Activated T-helper 9 cell treated with anti-CD3 and anti-CD28 coated beads, Interleukin-2, amount 50 U/mL, for 16 hours (primary cell): ENCODE measurements at places on chromosomes 1 and 21.

GRCh38 chr1:109239409-109240068, 9.8 kb upstream of the CELSR2 start:
- no peak for DNase-seq

DNA sequence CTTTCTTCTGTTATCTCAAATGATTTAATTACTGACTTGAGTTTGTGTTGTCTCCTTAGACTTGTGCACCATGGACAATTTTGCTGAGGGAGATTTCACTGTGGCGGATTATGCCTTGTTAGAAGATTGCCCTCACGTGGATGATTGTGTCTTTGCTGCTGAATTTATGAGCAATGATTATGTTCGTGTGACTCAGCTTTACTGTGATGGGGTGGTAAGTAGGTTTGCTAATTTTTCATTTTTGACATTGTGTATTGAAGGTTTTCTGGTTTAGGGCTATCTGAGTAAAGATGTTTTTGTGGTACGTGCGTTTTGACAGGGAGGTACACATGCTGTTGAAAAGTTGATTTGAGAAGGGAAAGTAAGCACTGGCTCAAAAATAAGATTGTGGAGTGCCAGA, 14.1 kb downstream of the TTC3 start:
- DNase-seq = no peak

DNA sequence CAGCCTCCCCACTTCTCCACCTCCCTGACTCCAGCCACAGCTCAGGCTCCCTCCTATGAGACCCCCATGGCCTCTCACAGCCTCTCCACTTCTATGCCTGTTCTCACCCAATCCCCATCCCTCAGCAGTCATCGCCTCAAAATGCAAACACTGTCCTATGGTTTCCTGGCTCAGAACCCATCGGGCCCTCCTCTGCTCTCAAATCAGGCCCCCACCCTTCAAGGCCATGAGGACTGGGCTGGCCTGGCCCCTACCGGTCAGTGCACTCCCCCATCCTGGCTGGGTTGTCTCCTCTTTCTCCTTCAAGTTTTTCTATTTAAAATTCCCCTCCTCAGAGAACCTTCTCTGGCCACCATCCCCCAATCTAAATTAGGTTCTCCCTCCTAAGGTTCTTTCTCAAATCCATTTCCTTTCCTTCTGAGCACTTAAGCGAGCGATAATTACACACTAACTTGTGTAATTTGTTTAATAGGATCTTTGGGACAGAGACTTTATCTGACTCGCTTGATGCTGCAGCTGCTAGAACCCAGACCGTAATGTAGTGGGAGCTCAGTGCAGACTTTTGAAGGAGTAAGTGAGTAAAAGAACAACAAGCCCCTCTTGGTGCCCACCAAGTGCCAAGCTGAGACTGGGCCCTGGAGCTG, 347.2 kb downstream of the MATN1 start:
- DNase-seq = no peak

- DNase-seq = no peak
Observed at GRCh38 chr1:184649451-184649888, 105.2 kb downstream of the EDEM3 start.

DNA sequence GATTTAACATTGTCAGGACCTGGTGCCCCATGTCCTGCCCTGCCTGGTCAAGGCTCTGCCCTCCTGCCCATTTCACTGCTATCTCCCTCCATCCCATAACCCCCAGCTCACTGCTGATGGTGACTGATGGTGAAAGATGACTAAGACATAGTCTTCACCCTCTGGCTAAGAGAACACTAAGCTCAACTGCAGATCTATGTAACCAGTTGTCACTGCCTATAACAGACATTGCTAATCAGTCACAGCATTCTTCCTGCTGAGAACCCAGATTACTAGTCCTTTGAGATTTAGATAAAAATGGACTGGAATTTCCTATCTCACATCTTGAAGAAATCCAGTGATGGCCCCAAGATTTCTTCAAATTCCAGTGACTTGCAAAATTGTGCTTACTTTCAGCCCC, 8.0 kb upstream of the ZNF362 start:
- DNase-seq = no peak

DNA sequence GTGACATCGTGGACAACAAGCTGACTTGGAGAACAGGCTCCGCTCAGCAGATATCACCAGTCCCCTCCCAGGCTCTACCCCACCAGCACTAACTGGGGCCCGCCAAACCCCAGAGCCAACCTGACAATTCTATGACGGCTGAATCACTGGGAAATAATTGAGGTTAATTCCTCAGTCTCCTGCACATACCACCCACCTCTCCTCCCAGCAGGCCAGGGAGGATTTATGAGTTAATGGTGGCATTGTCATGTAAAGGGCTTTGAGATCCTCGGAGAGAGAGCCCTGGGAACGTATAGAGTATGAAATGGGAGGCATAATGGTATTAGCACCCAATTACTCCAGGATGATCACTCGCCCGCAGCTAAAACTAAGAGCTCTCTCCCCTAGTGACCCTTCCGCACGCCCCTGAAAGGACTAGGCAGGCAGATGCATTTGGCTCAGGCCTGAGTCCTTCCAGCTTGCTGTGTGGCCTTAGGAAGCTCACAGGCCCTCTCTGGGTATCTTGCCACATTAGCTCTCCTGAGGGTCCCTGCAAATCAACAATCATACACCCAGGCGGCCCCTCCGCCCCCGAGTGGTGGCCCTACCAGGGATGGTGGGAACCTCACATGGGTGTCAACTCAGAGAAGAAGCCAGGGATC, 27.3 kb upstream of the PAX7 start:
- DNase-seq = no peak

GRCh38 chr1:29458737-29459619, 222.7 kb downstream of the PTPRU start:
- no peak for DNase-seq

- DNase-seq = no peak
Observed at GRCh38 chr1:12195416-12195815, 28.6 kb downstream of the TNFRSF1B start.

- no peak for DNase-seq
Observed at GRCh38 chr1:66211521-66211920, 322.4 kb upstream of the SGIP1 start.

GRCh38 chr1:157073944-157074685, 25.5 kb downstream of the ETV3L start:
- DNase-seq = no peak

- DNase-seq = no peak
Observed at GRCh38 chr1:26410706-26411623, at the start of gene LIN28A. LIN28A (plus strand) TSS chr1:26410817; CDS start chr1:26410892, 75 bp downstream.

- DNase-seq = no peak
Observed at GRCh38 chr1:64842224-64842623, 97.3 kb downstream of the RAVER2 start.

DNA sequence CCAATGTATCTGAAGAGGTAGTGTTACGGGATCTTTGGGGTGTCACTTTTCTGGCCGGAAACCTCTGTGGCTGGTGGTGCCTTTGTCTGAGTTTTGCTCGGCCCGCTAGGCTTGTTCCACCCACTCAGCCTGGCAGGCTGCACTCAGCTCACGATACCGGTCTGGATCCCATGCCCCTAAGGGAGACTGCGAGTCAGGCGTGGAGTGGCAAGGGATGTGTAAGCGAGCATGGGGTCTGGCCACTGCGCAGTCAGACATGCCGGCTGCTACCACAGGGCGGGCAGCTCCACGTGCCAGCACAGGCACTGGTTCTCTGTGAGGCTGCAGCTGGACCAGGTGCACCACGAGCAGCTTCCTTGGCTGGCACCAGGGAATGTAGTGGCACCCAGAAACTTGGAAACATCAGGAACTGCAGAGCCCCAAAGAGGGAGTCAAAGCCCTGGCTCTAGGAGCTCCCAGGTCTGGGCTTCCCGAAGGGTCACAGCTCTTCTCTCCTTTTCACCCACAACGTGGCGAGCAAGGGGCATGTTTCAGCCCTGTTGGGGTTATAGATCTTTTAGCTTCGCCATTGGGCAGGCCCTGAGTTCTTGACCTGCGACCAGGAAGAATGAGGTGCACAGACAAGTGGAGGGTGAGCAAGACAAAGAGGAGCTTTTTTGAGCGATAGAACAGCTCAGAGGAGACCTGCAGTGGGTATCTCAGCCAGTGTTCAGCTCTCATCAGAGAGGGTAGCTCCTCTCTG, 23.8 kb upstream of the LRRC8C start:
- DNase-seq = peak; percentile 45
